ENCODE measurements at places on chromosomes 1 and 21.

DNA sequence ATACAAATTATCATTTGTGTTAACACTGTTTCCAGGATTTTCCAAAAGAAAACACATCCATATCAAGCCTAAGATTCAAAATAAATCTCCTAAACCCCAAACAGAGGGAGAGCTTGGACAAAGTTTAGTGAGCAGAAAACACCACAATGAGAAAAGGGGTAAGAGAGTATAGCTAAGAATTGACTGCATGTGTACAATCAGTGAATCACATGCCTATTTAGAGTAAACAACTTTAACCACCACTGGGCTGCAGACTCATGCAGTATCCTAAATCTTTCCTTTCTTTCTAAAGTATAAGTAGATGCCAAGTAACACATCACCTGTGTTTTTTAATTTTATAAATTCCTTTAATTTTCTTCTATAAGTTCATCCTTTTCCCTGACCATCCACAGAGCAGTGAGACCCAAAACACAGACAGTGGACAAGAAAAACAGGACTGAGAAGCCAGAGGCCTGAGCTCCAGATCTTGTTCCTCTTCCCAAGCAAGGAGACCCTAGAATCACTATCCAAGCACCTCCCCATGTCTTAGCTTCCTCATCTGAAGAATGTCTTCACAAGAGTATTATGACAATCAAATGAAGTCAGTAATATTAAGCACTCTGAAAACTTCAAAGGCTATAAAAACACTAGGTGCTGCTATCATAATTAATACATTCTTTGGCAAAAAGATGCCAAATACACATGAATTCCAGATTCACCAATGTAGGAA is 93.1 kb downstream of the VAV3 start:
- no peak for DNase-seq

DNA sequence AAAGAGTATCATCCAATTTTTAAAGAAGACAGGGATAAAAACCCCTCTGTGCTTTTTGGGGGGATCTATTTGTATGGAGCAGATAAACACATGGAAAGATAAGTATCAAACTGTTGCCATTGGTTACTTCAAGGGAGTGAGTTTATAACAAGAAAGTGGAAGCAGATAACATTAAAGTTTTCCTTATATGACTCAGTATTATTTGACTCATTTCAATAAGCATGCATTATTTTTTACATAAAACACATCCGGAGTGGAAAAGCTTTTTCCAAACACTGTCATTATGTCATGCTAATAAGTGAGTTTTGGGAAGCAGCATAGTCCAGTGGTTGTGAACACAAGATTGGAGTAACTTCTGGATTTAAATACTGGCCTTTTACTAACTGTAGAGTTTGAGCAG is 452.2 kb downstream of the LTN1 start:
- DNase-seq = no peak

DNA sequence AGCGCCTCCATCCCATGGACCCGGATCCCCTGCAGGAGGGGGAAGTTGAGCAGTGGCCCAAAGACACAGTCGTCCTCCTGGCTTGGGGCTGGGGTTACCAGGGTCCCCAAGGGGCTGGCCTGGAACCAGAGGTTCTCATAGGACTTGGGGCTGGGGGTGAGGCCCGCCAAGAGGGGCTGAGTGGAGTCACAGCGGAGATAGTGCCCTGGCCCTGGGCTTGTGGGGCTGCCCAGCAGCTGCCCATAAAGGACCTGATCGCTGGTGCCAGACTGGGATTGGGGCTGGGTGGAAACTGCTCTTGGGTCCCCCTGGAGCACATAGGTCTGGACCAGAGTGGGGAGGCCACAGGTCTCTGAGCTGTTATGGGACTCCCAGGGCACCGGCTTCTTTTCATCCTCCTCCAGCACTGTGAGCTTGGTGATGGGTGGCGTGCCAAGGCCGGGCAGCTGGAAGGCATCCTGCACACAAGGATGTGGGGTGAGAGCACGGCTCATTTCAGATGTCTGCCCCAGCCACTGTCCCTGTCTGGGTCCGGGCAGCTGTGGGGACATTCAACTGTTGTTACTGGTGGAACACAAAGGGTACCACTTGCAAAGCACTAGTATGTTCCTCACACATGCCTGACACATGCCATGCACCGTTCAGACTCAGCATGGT is 2.3 kb upstream of the MRPS15 start:
- no peak for DNase-seq

GRCh38 chr1:109902204-109902985 is 8.3 kb upstream of the CSF1 start:
- no peak for DNase-seq

- no peak for DNase-seq
Measured at GRCh38 chr1:111323231-111323630, 32.6 kb downstream of the CHIA start.

DNA sequence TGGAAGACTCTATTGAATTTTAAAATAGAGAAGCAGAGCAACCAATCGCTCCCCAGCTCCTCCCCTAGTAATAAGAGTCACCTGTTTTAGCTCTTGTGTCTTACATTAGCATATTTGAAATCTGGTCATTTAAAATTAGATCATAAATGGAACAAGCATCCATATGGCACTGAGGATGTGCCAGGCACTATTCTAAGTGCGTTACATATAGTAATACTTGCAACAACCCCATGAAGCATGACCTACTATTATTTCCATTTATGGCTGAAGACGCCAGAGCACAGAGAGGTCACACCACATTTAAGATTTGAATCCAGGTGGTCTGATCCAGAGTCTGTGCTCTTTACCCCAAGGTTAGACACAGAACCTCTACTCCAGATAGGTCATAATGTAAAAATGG is 82.0 kb upstream of the HIVEP3 start:
- DNase-seq = no peak

DNA sequence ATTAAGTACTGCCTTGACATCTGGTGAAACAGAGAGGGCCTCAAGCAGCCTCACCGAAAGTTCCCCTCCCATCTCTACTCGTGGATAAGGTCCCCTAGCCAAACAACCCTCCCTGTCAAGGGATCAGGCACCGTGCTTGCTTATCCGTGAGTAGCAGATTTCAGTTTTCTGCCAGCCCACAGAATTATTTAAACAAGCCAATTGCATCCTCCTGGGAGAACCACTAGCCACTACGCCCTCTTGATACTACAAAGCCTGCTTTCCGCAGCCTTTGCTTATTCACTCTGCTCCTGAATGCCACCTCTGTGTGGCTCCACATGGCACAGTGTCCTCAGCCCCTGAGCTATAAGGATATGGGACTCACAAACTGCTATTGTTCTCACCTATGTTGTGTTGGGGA is 5.9 kb upstream of the TFF2 start:
- DNase-seq = no peak

GRCh38 chr1:101798417-101798816 is 198.3 kb downstream of the OLFM3 start:
- DNase-seq = no peak

GRCh38 chr21:42437786-42438185 is 34.1 kb downstream of the UBASH3A start:
- DNase-seq = no peak

DNA sequence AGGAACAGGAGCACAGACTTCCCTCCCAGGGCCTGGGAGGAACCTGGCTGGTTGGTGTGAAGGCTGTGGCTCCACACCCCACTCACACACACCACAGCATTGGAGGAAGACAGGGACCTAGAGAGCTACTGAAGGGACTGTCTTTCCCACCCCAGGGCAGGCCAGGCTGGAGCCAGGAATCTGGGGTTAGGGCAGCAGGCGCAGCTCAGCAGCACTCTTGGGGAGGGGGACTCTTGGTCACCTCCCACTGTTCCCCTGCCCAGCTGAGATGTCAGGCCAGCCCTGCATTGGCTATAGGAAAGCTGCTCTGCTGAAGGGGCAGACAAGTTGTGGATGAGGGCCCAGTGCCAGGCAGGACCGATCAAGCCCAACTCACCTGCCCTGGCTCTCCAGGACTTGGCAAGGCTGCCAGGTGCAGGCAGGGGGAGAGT is 1.6 kb upstream of the PLEKHA6 start:
- DNase-seq = no peak

- DNase-seq = no peak
Measured at GRCh38 chr21:40013001-40013735, 145.9 kb downstream of the PCP4 start.

DNA sequence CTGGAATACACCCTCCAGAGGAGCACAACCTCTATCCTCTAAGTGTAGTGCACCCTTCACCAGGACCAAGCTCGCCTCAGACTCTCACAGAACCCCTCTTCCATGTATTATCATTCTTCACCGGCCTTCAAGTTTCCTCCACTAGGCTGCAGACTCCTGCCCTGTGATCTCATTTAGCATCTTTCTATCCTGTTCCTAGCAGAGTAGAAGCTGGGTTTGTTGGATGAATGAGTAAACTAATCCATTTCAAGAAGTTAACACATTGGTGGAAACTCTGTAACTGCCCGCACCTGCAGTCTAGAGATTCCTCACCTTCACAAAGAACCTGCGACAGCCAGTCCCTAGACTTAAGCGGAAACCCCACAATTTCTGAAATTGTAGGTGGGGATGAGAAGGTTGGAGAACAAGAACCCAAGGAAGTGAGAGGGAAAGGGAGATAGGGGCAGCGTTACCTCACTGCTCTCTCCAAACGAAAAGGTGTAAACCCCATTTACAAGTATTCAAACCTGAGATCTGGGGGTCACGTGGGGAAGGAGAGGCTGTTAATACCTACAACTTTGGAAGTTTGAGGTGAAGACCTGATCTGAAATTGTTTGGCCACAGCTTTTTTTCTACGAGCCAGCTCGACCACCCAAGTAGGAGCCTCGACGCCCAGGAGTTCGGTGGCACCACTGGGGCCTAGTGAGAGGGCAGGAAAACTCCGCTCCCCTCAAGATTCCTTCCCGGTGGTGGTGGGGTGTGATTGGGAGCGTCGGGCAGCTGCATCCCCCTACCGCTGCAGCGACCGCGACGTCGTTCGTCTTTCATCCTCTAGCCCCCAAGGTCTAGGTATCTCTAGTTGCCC is 1.2 kb downstream of the PTPN14 start:
- no peak for DNase-seq

DNA sequence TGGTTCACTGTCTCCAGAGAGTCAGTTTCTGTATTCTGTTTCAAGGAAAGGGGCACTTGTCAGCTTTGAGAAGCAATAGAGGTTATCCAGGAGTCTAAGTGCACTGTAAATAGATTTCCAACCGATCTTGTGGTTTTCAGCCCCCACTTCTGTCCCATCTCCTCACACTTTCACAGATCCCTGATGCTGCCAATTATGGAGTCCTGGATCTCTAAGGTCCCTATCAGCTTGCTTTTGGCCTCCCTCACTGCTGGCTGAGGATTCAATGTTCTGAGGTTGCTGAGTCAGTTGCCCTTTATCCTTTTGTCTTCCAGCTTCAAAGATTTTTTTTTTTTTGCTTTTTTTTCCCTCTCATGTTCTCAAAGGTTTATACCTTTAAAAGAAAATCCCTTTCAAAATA is 98.4 kb downstream of the DIRAS3 start:
- no peak for DNase-seq

- no peak for DNase-seq
Measured at GRCh38 chr21:38570596-38570995, 72.3 kb upstream of the ERG start.

GRCh38 chr1:103063921-103064320 is 44.4 kb downstream of the COL11A1 start:
- DNase-seq = no peak

- DNase-seq = no peak
Measured at GRCh38 chr1:64513545-64513944, 43.6 kb downstream of the CACHD1 start.

DNA sequence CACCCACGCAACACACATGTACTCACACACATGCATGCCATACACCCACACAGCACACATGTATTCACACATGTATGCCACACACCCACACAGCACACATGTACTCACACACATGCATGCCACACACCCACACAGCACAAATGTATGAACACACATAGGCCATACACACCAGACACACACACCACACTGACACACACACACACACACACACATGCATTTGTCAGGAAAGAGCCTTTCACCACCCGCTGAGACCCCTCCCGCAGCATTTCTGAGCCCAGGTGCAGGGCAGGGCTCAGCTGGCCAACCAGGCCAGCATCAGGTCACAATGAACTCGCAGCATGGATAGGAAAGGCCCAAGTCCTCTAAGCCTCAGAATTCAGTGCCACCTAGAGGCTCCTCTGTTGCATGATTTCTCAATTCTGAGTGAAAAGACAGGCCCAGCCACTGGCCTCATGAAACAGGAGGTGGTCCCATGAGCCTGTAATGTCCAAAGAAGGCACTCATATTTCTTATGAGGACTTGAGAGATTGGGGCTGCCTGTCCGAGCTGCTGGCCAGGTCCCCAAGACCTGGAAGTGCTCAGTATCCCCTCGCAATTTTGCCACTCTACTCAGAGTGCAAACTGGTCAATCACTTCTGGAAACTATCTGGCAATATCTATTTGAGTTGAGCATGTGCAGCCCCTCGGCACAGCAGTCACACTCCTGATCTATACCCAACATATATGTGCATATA is 57.3 kb downstream of the PSMG1 start:
- DNase-seq = no peak

GRCh38 chr1:43705982-43706597 is 1.2 kb upstream of the ST3GAL3 start:
- no peak for DNase-seq

DNA sequence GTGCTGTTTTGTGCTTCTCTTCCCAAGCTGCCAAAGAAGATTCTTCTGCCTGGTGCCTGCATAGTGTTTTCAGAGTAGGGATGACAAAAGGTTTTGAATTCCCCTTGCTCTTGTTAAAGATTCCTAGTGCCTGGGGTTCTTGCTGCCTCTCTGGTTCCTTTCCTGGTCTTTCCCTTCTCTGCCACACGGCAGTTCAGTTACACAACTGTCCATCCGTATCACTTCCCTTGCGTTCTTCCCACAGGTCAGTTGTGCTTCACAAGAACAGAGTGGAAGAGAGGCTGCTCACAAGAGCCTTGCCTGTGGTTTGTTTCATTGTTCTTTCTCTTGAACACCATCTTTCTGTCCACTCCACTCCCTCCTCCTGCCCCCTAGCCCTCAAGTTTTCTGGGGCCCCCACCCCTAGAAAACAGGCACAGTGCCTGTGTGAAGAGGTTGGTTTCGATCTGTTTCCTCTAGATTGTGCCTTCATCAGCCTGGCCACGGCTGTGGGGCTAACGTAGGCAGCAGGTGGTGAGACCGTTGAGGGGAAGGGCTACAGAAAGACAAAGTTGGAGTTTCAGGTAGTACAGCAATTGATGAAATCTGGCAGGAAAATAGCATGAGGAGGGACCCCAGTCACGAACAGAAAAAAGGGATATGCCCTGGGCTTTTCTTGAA is 5.8 kb downstream of the VASH2 start:
- no peak for DNase-seq

All from fibroblast of skin of left biceps (primary cell).